ENCODE measurements at places on chromosomes 6 and 20.

GRCh38 chr6:53962646-53963045 lies 148.6 kb upstream of the MLIP start:
- no peak for DNase-seq

DNA sequence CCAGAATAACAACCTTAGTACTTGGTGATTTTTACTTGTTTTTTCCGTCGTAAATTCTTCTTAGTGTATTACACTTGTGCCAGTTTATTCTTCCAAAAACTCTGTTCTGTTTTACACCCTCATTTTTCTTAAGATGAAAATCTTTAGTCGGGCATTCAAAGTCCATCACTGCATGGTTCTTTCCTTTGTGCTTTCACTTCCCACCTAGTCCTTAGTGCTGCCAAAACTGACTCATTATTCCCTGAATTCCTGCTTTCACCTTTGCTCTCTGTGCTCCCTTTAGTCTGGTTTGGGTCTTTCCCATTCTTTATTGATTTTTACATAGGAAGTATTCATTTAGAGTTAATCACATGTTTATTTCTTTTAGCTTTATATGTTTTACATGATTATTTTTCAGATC lies 3.3 kb downstream of the TRMT11 start:
- DNase-seq: no peak

GRCh38 chr20:24461848-24462247 lies 7.6 kb upstream of the SYNDIG1 start:
- DNase-seq: no peak

GRCh38 chr6:143843677-143843999 lies 500 bp downstream of the LTV1 start:
- no peak for DNase-seq

DNA sequence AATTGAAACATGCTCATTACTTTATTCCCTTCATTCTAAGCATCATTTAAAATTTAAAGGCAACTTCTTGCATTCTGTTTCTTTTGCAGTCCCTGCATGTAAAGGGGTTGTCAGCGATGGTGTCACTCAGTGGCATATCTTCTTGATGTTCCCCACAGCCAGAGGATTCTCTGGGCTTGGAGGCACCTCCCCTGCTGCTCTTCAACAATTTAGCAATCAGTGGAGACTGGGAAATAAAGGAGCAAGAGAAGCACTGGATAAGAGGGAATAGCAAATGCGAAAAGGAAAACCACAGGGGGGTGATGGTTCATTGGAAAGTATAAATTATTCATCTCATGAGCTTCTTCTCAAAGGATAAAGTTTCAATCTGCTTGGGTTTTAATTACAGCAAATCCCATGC lies 30.7 kb upstream of the MC3R start:
- DNase-seq: no peak

- DNase-seq: no peak
Measured at GRCh38 chr6:134253681-134254080, 64.2 kb downstream of the SGK1 start.

DNA sequence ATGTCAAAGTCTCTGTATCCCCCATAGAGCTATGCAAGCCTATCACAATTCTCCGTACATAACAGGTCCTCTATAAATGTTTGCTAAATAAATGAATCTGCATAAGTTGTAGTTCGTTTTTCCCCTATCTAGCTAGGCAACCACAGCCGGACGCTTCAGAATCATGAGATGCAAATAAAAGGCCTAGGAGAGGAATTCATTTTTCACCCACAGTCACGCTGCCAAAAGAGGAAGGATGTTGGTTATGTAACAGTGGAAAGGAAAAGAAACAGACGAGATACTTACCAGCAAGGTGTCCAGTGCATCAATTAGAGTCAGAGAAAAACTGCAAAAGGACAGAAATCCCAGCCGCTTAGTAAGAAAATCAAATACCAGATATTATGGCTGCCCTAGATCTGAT lies 2.4 kb downstream of the EDEM2 start:
- DNase-seq: no peak

DNA sequence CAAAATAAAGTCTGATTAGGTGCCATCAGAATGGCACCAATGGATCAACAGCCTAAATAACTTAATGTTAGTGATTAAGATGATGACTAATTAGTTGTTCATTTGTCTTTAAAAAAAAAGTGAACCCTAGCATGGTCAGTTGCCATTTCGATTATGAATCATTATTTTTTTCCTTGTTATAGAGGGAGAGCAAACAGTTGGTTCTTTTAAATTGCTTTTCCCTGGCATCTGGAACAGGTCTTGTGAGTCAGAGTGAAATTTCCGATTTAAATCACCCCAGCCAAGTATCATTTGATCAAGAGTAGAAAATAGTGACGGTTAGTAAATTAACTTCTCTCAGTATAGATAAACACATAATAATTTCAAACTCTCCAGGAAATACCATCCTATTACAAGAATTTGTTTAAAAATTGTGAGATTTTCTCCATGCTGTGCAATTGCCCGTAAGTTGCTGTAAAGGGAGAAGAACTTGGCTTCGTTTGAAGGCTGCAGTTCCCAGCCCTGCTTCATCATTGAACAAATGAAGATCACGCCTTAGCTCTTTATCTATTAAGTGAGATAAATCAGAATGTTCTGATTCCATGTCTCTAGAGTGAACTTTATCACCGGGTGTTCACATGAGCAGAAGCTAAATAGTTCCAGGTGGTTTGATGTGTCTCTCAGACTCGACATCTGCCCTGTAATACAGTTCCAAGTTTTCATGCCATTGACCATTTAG lies 741.3 kb downstream of the DOK5 start:
- DNase-seq: no peak

DNA sequence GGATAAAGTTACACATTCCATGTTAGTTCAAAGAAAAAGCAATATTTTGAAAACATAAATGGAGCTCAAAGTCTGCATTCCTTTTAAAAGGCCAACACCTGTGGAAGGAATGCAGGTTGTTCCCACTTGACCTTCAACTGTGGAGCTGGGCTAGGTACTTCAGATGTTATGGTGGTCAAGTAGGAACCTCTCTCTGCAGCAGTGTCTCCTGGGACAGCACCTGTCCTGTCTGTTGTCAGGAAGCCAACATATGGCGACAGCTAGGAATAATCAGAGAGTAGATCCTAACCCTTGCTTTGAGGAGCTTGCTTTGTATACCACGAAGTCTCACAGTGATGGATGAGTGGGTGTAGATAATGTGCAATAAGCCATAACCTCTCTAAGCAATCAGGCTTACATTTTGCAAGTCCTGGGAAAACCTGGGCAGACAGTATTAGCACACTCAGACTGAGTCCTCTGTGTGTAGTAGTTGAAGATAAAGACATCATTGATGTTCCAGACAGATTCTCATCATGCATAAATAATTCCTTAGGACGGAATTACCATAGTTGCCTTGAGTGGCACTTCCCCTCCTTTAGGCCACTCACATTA lies 347.5 kb downstream of the PRL start:
- DNase-seq: peak; percentile 61

GRCh38 chr6:133637436-133637835 lies 251.5 kb upstream of the TCF21 start:
- DNase-seq: no peak

GRCh38 chr20:17946040-17946439 lies 22.6 kb downstream of the SNX5 start:
- DNase-seq: no peak

GRCh38 chr6:33578588-33579011 lies 1.5 kb downstream of the BAK1 start:
- no peak for DNase-seq

GRCh38 chr20:21548390-21549035 lies 34.6 kb upstream of the NKX2-2 start:
- no peak for DNase-seq

GRCh38 chr6:99882128-99882702 lies 111.8 kb downstream of the MCHR2 start:
- peak; percentile 4 for DNase-seq

DNA sequence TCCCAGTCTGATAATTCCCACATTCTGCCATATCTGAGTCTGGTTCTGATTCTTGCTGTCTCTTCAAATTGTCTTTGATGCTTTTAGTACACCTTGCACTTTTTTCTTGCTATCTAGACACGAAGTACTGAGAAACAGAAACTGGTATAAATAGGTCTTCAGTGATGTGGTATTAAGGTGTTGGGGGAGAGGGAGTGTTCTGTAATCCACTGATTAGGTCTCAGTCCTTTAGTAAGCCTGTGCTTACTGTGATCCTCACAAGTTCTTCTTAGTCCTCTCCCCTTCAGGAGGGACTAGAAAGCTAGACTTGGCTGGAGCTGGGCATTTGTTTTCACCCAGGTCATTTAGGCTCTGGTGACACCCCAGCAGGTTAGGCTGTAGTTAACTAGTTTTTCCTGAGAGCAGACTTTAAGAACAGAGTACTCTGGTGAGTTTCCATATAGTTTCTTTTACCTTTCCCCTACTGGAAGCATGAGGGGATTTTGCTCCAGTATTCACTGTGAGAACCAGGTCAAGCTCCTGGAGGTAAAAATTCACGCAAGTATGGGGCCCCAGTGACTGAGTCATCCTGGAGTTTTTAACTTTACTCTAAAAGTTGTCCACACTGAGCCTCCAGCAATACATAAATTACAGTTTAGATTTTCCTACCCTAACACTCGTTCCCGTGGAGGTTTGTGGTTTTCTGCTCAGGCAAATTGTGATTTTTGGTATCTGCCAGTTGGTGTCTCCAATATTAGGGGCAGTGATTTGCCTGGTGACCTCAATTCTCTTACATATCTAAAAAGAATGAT lies 154.6 kb downstream of the CDKAL1 start:
- DNase-seq: no peak

- DNase-seq: no peak
Measured at GRCh38 chr6:33806841-33807240, 3.0 kb upstream of the MLN start.

- no peak for DNase-seq
Measured at GRCh38 chr20:46371656-46372055, 34.8 kb downstream of the ELMO2 start.

DNA sequence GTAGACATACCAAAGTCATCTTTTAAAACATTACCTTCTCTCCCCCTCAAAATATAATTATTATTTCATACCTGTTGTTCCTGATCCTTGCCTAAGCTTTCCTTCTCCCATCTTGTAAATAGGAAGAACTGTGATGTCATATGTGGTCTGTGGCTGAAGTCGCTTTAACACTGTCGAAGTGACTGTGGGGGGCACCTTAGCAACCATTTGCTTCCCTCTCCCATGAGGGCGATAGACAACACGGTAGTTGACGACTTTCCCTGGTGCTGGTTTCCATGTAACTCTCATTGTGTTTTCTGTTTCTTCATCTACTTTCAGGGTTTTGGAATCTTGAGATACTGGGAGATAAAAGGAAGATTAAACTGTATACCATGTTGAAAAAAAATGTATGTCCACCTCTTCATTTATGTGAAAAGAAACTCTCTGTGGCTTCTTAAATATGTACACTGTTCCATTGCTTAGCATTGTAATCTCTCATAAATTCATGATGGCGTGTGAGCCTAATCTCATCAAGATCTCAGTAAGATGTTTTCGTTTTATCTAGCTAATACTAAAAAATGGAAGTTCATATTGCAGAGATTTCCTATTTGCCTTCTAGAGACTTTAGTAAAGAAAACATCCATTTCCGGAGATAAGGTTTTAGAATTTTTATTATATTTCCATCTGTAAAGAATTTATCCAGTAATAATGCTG lies 49.5 kb downstream of the COL12A1 start:
- DNase-seq: no peak

- peak; percentile 80 for DNase-seq
Measured at GRCh38 chr20:34549291-34549928, 9.1 kb upstream of the MAP1LC3A start.

GRCh38 chr6:89084542-89084941 lies 4.0 kb downstream of the PNRC1 start:
- no peak for DNase-seq

DNA sequence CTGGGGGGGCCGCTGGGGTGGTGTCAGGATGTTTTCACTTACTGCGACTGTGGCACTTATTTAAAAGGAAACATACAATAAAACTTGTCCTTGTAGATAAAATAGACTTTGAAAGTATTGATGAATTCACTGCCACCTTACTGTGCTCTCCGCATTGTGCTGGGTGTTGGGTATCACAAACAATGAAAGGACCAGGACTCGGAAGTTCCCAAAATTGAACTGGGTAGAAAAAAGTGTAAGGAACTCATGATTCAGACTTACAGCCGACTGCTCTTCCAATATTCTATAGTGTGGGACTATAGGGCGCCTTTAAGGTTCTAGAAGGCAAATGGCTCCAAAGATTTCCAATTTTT lies 32.1 kb upstream of the ID4 start:
- DNase-seq: no peak

- no peak for DNase-seq
Measured at GRCh38 chr20:48685300-48685699, 142.5 kb downstream of the PREX1 start.

DNA sequence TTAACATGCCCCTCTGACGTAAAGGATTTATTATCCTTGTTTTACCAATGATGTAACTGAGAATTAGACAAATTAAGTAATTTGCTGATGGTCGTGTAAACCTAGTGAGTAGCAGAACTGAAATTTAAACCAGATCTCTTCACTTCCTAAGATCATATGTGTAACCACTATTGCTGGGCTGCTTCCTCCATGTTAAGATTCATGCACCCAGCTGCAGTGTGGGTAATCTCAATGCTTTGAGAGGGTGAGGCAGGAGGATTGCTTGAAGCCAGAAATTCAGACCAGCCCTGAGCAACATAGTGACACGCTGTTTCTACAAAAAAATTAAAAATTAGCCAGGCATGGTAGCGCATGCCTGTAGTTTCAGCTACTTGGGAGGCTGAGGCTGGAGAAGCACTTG lies 97.9 kb downstream of the L3MBTL3 start:
- no peak for DNase-seq

DNA sequence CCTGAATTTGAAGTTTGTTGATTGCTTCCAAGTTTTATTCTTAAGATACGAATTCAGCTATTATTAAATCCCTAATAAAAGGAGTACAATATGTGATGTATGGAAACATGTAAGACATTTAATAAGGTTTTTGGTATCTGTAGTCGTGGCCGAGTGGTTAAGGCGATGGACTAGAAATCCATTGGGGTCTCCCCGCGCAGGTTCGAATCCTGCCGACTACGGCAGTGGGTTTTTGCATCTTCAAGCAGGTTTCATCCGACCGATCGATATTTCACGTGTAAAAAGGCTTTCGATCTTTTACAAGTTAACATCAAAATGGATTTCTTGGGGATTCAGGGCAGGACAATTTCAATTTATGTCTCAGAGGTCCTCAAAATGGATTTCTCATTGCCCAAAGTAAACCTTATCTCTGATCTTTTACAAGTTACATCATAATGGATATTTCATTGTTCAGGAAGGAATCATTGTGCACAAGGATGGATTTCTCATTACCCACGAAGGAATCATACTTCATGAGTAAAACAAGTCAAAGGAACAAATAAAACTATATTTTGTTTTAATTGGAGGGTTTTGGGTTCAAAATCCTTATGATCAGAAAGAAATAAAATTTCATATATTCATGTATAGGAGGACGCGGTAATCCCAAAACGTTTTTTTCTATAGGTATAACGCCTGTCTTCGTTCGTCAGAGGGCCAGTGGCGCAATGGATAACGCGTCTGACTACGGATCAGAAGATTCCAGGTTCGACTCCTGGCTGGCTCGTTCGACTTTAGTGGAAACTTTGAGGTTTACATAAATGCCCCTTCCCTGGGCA lies 37.3 kb upstream of the BTN3A2 start:
- peak; percentile 35 for DNase-seq

Data from NCI-H510A (cell line).